ENCODE measurements at places on chromosomes 3 and 15.
A peak's percentile ranks its signal among the peaks of the same experiment; 100 is the strongest.

GRCh38 chr15:40421246-40422157 lies 15.9 kb downstream of the IVD start:
- DNase-seq: peak; percentile 85

DNA sequence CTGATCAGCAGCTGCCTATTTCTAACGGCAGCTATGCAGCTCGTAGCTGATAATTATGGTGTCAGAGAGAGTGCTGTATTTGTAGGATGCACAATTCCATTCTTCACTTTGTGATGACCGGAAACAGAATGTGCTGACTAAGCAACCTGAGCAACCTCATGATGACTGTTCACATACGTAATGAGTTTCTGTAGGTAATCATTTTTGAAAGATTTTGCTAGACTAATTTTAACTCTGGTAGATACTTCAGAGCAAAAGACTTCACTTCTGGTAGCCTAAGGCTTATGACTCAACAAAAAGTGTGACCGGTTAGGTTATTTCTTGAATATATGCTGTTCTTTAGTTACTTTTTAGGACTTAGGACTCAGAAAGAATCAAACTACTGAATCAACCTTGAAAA lies 567.7 kb downstream of the NAALADL2 start:
- no peak for DNase-seq

- DNase-seq: peak; percentile 61
Measured at GRCh38 chr3:4935347-4935746, 43.9 kb upstream of the BHLHE40 start.

GRCh38 chr3:24680214-24680967 lies 185.7 kb upstream of the THRB start:
- DNase-seq: peak; percentile 59

GRCh38 chr3:141646760-141647561 lies 91.1 kb upstream of the RNF7 start:
- DNase-seq: peak; percentile 10

GRCh38 chr15:92393071-92393979 lies at the start of gene ST8SIA2:
TSS of gene ST8SIA2 (plus strand) at chr15:92393881. CDS start at chr15:92394065, 184 bp downstream.
- DNase-seq: no peak

GRCh38 chr3:123773681-123774431 lies 110.3 kb downstream of the MYLK start:
- DNase-seq: no peak

- DNase-seq: no peak
Measured at GRCh38 chr3:138197524-138197923, 10.4 kb downstream of the ARMC8 start.

DNA sequence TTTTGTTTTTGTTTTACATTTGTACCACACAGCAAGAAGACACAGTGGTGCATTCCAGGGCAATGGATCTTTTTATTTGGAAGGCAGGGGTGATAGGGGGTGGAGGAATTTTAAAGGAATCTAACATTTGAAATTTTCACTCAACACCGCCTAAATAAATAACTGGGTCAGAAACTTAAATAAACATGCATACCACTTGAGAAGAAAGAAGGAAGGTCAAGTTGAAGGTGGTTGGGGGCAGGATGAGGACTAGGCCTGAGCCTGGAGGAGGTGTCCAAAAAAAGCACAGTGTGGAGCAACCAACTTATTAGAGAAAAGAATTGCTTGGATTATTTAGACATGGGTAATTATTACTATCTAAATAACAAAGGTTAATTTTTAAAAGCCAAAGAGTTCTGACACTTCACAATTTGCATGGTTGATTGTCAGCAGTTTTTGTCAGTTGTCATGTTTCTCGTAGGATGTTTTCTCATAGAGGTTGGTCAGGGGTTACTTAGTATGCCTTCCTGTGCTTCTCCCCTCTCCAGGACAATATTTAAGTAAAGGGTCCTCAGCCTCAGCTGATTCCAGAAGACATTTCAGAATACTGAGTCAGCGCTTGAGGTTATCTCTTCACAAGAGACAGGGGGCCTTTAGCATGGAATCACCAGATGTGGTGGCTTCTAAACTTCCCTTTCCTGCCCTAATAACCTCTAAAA lies 173.7 kb upstream of the SLC2A2 start:
- DNase-seq: no peak

- peak; percentile 45 for DNase-seq
Measured at GRCh38 chr3:194137506-194138474, 1.8 kb downstream of the HES1 start.

GRCh38 chr3:73045391-73045790 lies 16.1 kb upstream of the EBLN2 start:
- no peak for DNase-seq

- no peak for DNase-seq
Measured at GRCh38 chr3:101020351-101021015, 27.3 kb upstream of the ABI3BP start.

- peak; percentile 65 for DNase-seq
Measured at GRCh38 chr3:111666041-111666735, 71.0 kb upstream of the ZBED2 start.

DNA sequence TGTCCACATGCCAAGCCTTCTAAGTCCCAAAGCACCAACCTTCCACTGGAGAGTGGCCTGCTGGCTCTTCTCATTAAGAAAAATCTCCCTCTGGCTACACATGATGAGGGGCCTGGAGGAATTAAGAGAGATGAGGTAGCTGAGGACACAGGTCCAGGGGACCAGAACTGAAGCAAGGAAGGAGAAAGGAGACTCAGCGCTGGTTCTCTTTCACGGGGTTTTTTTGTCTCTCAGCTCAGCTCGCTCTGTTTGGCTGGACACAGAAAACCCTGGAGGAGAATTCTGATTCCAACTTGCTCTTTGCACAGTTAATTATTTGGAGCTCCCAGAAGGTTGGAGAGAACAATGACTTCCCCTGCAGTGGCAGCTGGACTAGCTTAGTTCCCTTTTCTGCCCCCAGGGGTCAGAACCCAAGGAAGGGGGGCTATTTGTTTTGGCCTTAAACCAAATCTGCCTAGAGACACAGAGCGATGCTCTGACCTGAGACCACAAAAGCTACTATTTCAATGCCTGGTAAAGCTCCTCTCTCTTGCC lies 507.6 kb downstream of the FHIT start:
- DNase-seq: no peak

DNA sequence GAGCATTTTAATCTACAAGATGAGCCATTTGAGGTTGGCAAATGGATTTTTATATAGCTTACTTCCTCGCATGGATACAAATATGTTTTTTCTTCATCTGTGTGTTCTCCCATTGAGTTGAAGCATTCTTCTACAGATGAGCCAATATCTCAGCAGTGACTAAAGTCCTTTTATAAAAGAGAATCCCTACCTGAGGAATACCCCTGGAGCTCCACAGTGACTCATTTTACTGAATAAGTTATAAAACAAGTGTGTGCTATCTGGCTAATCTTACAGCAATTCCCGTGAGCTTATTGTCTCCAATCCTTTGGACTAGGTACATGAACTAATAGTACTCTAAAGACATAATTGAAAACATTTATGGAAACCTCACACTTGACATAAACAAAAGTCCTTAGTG lies 354.2 kb upstream of the BCHE start:
- DNase-seq: no peak

DNA sequence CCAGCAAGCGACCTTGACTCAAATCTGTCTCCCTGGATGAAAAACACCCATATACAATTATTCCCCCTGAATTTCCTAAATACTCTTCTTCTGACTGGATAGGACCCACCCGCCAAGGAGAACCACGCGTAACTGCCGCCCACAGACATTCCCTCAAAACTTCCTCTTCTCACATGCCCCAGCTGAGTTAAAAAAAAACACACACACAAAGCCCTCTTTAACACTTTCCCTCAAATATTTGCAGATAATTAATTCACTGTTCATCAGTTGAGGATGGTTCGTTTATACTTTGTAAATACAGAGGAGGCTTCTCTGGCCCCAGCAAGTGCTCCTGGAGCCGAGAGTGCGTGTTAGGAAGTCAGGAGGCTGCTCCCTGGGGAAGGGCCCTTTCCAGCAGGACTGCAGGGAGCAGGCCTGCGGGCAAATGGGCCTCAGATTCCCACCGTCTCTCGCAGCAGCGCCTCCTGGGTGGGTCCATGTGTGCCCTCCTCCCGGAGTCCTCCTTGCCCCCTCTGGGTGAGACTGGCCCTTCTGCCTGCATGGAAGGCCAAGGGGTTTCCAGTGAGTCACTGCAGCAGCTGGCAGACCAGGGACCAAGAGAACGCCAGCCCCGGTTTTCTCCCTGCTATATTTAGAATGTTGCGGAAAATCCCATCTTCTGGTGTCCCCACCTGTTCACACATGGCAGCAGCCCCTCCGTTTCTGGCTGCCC lies 46.8 kb downstream of the MGLL start:
- no peak for DNase-seq

DNA sequence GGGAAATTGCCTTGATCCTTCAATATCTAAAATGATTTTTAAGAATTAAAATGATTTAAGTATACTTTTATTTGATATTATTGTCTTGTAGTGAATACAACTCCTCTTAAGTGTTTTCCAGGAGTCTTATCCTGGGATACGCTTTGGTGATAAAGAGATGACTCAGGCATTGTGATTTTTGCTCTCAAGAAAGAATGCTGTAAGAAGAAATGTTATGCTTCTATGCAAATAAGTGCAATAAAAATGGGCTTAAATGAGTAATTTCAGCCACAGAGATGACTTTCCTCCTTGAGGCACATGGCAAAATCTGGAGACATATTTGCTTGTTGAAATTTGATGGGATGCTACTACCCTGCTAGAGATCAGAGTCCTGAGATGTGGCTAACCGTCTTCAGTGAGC lies 358.6 kb upstream of the BCHE start:
- DNase-seq: no peak

DNA sequence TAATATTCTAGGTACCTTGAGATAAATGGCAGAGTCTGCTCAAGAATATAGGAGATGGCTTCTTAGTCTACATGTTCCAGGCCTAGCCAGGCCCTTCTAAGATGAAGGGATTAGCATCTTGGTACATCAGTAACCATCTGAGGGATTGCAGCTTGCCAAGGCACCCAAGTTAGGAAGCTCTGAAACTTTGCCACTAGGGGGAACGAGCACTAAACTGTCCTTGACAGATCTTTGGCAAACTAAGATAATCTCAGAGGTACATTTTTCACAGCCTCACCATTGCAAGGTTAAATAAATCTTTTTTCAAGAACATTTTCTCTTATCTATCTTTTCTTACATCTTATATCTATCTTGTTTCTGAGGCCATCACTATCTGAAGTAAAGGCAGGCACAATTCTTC lies 351.2 kb downstream of the RAP2B start:
- peak; percentile 4 for DNase-seq

- DNase-seq: peak; percentile 73
Measured at GRCh38 chr15:86611417-86612040, 531.9 kb downstream of the AGBL1 start.

DNA sequence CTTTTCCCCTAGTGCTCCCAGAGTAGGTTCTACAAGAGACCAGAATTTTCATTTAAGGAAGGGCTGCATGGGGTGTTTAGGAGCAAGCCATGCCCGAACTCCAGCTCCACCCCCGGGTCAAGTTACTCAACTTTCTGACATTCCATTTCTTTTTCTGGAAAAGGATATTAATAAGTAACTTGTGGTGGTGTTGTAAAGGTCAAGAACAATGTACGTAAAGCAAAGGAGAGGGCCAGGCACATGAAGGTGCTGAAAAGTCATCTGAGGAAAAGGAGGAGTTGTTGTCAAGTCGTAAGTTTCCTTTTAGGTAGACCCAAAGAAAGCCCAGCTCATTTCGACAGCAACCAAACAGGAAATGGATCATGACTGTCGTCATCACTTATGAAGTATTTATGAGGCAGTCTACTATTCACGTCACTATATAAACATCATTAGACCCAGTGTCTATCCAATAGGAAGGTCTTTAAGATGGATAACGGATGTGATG lies 319.6 kb upstream of the IL12A start:
- DNase-seq: no peak

- no peak for DNase-seq
Measured at GRCh38 chr15:81239190-81239589, 42.5 kb downstream of the IL16 start.

- no peak for DNase-seq
Measured at GRCh38 chr3:147656023-147656422, 246.9 kb downstream of the ZIC1 start.

- no peak for DNase-seq
Measured at GRCh38 chr3:57729334-57730045, 26.6 kb upstream of the SLMAP start.

- DNase-seq: peak; percentile 34
Measured at GRCh38 chr3:128559486-128560225, 66.7 kb upstream of the GATA2 start.

DNA sequence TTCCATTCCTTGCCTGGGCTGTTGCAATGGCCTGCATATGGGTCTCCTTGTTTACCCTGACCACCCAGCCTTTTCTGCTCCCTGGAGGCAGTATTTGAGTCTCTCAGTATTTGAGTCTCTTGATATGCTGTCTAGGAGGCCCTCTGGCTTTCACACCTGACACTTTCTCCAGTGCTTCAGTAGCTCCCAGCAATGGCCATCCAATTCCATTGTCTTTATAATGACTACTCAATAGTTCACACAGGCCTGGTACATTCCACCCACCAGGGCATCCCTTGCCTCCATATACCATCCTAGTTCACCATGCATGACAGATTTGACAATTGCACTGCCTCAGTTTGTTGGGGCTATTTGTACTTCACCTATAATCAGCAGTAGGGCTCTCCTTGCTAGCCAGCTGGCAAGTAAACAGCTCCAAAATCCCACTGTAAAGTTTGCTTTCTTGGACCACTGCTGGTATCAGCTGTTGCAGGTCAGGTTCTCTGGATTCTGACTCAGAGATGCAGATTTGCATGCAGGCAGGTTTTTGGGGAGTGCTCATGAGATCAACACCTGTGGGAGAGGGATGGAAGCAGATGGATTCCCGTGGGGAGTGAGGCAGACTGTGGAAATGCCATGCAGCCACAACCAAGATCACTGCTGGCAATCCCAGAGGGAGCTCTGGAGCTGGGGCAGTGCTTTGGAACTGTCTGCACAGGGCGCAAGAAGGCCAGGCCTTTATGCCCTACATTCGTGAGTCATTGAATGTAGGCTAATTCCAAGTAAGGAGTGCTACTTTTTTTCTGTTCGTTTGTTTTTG lies 19.1 kb upstream of the XIRP1 start:
- DNase-seq: no peak

DNA sequence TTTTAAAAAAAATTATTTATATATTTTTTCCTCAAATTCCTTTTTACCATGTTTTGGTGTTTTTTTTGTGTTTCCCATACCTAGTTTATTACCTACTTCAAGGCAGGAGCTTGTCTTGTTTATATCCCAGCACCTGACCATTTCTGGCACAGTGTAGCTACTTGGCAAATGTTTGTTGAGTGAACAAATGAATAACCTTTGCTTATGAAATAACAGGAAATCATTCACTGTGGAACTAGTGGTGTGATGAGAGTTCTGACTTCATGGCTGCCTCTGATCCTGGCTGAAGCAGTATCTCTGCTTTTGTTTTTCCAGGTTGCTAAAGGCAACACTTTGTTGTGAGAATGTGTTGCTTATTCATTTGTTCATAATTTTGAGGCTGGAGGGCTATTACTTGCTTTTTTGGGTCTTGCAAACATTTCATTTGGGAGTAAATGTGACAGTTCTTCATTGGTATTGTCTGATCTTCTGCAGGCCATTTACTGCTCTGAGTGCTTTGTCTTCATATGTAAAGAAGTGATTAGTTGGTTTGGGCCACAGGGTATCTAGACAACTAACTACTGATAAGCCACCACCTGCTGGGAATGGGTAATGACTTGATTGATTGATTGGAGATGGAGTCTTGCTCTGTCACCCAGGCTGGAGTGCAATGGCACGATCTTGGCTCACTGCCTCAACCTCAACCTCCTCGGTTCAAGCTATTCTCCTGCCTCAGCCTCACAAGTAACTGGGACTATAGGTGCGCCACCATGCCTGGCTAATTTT lies 5.7 kb downstream of the RAD54L2 start:
- no peak for DNase-seq

GRCh38 chr15:100781061-100781960 lies 98.3 kb upstream of the ALDH1A3 start:
- DNase-seq: no peak

- DNase-seq: no peak
Measured at GRCh38 chr15:100502651-100503050, 26.1 kb downstream of the CERS3 start.
